Right lobe of liver (tissue), 6 donors: ENCODE measurements at places on chromosomes 13 and 19.
A peak's percentile ranks its signal among the peaks of the same experiment; 100 is the strongest.

DNA sequence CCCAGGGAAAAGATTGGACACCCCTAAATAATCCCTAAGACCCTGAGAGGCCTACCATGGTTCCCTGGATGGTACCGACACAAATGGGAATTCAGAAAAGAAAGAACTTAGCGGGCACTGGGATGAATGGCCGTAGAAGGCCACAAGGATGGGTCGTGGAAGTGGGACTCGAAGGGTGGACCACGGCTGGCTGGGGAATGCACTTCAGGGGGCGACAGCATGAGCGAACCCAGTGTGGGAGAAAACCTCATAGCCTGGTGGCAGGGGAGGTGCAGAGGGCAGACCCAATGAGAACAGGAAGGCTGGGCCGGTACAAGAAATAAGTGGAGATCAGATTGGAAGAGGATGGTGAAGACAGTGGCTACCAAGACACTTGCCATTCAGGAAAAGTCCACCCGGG is 28.7 kb downstream of the LATS2 start:
- no peak for DNase-seq

- no peak for DNase-seq
Measured at GRCh38 chr13:38519229-38519911, 167.5 kb upstream of the FREM2 start.

DNA sequence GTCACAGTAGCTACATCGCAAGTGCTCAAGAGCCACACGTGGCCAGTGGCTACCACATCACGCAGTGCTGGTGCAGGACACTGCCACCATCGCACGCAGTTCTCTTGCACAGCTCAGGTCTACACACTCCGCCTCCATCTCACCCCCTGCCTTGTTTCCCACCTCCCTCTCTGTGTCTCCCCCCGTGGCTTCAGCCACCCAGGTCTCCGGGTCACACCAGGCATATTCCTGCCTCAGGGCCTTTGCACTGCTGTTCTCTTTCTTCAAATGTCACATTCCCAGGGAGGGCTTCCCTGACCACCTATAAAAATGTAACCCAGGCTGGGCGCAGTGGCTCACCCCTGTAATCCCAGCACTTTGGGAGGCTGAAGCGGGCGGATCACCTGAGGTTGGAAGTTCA is 10.6 kb downstream of the CCDC8 start:
- DNase-seq = peak; percentile 47

DNA sequence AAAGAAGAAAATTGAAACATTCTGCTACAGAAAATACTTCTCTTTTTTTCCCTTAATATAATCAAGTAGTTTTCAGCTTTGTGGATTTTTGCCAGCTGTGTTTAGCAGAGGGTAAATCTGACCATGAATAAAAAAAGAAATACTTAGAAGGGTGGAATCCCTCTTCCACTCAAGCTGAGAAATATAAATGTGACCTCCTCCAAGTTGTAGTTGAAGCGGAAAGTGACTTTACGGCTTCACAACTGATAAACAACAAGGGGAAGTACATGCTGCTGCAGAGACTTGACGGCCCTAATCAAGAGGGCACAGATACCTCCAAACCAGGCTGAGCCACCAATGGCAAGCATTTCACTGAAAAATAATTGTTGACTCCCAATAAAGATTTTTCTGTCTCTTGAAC is 785.0 kb downstream of the SLITRK5 start:
- DNase-seq = no peak

DNA sequence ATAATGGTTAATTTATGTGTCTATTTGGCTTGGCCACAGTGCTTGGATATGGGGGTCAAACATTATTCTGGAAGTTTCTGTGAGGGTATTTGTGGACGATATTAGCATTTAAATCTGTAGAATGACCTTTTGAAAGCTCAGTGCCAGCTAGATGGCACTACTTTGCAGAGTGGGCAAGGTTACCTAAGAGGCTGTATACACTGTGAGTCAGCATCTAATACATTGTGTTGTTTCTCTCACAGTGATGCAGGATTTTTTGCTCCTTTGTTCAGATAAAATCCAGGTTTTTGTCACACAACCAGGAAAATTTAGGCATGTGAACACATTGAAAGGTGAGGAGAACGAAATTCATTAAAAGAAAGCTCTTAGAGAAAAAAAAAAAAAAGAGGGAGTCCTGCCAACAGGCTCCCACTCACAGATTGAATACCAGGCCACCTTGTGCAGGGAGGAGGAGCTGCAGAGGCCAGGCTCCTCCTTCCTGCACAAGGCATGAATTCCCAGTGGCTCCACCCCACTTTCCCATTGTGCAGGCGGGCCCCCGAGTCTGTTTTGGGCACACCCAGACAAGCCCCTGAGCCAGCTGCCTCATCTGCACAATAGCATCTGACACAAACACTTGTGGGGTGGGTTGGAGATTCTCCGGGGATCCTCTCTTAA is 551.0 kb upstream of the ATXN8OS start:
- no peak for DNase-seq

DNA sequence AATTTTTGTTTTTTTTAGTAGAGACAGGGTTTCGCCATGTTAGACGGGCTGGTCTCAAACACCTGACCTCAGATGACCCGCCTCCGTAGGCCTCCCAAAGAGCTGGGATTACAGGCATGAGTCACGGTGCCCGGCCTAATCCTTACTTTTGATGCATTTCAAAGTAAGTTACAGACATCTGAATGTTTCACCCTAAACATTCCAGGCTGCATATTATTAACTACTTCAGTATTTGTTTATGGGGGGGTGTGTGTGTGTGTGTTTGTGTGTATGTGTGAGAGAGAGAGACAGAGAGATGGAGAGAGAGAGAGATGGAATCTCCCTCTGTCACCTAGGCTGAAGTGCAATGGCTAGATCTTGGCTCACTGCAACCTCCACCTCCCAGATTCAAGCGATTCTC is 13.1 kb downstream of the SULT2B1 start:
- no peak for DNase-seq

DNA sequence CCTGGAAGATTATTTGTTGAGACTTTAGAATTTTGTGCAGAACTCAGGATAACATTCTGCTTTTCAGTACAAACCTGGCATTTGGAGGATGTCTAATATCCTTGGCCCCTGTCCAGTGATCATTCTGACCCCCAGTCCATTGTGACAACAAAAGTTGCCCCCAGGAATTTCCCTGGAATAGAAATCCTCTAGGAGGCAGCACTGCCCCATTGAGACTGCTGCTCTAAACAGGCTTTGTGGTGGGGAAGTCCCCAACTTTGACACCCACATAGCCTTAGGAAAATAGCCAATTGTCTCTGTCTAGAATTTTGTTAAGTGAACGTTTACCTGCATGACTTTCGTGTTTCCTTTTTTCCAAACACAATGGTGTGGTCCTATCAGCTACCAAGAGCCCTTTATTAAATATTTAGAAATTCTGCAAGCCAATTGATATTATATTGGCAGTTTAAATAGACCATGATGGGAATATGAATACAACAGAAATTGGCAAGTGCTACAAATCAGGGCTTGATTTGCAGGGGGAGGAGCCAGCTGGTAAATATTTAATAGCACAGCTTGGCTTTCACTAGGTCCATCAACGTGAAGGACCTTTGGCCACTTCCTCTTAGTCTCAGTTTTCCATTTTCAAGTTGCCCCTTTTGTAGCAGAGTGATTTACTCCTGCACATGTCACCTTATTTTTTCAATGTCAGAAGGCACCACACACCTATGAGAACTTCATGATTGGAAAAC is 451.7 kb downstream of the EFNB2 start:
- no peak for DNase-seq

- no peak for DNase-seq
Measured at GRCh38 chr13:106481919-106482318, 53.5 kb downstream of the EFNB2 start.

- DNase-seq = no peak
Measured at GRCh38 chr19:50252111-50252886, 48.9 kb downstream of the MYH14 start.

- peak; percentile 29 for DNase-seq
Measured at GRCh38 chr19:41302624-41303351, 7.2 kb upstream of the CCDC97 start.

GRCh38 chr19:801030-801860 is 4.0 kb downstream of the PTBP1 start:
- peak; percentile 75 for DNase-seq

DNA sequence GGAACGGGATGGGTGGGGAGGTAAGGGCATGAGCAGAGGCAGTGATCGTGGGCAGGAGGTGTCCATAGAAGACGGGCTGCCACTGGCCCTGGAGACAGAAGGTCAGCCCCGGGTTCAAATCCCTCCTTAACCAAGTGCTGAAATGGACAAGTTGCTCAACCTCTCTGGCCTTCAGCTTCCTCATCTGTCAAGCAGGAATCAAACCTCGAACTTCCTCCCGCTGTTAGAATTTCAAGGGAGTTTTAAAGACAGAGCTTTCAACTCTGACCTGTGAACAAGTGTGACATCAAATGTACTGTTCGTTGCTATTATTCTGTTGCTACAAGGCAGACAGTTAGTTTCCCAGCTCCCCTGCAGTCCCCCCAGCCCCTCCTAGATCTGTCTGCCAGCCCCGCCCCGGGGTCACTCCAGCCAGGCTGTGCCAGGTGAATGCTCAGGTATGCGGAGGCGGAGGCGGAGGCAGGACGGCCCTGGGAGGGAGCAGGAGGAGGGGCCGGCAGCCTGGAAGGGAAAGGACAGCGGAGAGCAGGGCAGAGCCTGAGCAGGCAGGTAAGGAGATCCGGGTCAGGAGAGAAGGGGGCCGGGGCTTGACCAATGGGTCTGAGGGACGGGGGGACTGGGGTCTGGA is at the start of gene EPS8L1:
TSS of gene EPS8L1 (plus strand) at position 499 of the 628 bp plus-strand sequence. CDS start 576 bp downstream, outside the sequence.
- no peak for DNase-seq

DNA sequence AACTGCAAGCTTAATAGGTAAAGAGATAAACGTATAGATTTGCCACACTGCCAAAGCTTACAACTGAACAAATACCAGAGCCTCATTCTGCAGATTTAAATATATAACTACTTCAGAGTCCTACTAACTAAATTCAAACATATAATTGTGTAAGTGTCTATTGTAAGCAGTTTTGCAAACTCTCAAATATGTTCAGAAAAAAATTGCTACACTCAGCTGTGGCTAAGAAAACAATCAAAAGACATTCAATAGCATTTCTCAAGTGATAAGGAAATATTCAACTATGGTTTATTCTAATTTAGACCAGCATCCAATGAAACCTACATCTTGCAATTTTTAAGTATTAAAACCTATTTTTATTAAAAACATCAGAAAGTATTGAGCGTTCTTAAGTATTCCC is 202.4 kb downstream of the KCTD12 start:
- DNase-seq = no peak

DNA sequence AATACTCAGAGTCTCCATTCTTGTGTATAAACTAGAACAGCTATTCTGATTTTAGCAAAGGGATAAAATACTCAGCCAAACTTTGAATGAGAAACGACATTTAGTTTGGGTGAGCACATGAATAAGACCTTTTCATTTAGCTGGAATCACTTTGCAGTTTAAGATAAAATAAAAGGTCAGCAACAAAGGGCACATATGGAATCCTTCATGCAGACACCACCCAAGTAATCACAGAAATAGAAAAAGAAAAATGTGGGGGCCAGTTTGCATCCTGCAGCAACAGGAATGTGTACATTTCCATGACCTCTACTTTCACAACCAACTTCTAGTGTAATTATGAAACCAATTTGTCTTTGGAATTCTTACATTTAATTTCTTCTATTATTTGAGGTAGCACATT is 1637.4 kb downstream of the PCDH9 start:
- no peak for DNase-seq

DNA sequence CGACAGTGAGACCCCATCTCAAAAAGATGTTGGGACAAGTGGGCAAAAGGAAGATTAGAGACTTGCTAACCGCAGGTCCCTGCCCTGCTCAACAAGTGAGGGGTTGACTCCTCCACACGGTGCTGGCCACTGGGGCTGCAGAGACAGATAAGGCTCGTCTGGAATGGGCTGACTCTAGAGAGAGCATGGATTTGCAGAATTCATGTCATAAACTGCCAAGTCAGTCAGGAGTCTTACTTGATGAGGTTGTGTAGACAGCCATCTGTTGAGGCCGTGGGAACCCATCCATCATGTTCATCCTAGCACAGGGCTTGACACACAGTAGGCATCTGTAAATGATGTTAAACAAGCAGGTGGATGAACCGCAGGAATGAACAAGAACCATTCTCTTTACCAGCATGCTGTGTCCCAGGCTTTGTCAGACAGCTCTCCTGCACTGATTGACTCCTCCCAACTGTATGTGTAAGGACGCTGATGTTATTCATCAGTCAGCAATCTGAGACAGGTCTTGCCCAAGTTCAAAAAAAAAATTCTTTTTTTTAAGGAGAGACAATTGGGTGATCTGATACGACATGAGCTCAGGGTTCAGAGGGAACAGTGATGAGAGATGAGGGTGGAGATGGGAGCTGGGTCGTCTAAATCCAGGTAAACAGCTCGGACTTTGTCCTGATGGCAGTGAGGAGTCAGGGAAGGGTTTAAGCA is 8.8 kb downstream of the PAF1 start:
- DNase-seq = no peak

- no peak for DNase-seq
Measured at GRCh38 chr13:66992183-66992582, 238.0 kb downstream of the PCDH9 start.

GRCh38 chr19:45560686-45561085 is 23.9 kb downstream of the OPA3 start:
- DNase-seq = no peak

DNA sequence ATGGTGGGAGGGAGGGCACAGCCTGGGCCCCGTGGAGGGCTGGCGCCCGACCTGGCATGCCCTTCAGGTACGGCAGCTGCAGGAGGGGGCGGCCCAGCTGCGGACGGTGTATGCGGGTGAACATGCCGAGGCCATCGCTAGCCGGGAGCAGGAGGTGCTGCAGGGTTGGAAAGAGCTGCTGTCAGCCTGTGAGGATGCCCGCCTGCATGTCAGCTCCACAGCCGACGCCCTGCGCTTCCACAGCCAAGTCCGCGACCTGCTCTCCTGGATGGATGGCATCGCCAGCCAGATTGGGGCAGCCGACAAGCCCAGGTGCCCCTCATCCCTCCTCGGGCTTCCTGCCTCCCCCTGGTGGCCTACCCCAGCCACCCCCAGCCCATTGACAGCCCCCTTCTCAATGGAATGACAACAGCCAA is 16.6 kb upstream of the SHKBP1 start:
- DNase-seq = no peak

DNA sequence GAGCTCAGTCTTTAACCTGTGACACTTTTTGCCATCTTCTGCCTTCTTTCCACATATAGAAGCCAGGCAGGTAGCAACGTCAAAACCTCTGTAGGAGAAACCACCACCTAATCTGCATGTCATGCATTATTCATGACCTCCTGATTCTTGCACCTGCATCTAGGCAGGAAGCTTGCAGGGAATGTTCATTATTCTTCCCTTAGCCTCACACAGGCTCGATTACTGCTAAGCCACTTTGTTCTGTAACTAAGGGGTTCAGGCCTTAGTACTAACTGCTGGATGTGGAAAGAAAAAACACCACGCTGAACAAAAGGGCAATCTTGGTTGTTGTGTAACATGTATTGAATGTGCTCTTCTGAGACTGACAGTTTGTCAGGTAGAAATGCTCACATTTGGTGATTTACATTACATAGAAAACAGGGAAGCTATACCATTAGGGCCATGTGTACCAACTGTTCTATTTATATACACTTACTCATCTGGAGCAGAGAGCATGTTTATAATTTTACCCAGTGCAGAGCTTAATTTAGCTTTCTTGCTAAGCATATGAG is 366.9 kb downstream of the KLF12 start:
- no peak for DNase-seq

- peak; percentile 45 for DNase-seq
Measured at GRCh38 chr13:22915442-22916082, 265.2 kb upstream of the SGCG start.

GRCh38 chr19:11165486-11166030 is 10.0 kb upstream of the SPC24 start:
- DNase-seq = no peak
